Smooth muscle cell of bladder (primary cell): ENCODE measurements at places on chromosomes 12 and 14. TPM values are rescaled to one million over a fixed set of nuclear protein-coding genes. Genes with fewer than 3 reads are reported as not detected.

CLEC4D gene
- total RNA-seq = not detected in 2 replicates

LHX5 gene
- not detected in 2 replicates for total RNA-seq

KRT82 gene
- not detected in 2 replicates for total RNA-seq

RDH12 gene
- total RNA-seq = not detected in 2 replicates

IL31 gene
- total RNA-seq = not detected in 2 replicates
